ENCODE measurements at places on chromosomes 1 and 21.

DNA sequence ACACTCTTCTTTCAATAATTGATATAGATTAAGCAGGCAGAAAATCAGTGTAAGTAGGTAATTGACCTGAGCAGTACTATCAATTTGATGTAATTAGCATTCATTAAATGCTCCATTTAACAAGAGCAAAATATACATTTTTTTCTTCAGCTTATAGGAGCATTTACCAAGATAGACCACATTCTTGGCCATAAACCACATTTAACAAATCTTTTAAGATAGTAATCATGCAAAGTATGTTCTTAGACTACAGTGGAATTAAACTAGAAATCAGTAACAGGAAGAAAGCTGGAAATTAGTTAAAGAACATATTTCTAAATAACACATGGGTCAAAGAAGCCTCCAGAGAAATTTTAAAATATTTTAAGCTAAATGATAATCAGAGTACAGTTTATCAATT is 8.7 kb upstream of the PRKACB start:
- no peak for DNase-seq

- DNase-seq: no peak
Observed at GRCh38 chr1:113488576-113489177, 98.4 kb downstream of the MAGI3 start.

GRCh38 chr1:13699510-13699909 is 478 bp upstream of the PRDM2 start:
- no peak for DNase-seq

- no peak for DNase-seq
Observed at GRCh38 chr1:238546118-238546517, 655.4 kb upstream of the ZP4 start.

- no peak for DNase-seq
Observed at GRCh38 chr21:35861661-35862060, 198.7 kb downstream of the SETD4 start.

DNA sequence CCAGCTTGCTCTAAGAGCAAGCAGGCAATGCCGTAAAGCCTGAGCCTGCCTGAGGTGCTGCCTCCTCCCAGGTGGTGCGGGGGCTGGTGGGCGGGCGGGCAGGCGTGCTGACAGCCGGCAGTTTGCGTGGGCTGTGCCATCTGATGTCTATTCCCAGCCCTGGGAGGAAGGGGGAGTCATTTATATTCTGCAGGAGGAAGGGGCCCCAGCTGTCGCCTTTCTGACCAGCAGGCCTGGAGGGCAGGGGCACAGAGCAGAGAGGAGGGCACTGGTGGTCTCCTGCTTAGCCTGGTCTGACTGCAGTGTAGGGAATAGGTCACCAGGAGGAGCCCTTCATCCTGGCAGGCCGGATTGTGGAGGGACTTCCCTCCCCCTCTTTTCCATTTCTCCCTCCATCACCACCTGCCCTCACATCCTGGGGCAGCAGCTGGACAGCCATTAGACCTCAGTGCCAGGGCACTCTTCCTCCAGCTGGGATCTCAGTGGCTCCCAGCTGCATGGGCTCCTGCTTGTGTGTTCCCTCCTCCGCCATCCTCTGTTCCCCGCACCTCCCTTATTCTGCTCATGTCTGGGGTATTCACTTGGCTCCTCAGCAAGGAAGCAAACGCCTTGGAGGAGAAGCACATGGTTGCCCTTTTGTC is 4.4 kb downstream of the CYB561D1 start:
- DNase-seq: no peak

DNA sequence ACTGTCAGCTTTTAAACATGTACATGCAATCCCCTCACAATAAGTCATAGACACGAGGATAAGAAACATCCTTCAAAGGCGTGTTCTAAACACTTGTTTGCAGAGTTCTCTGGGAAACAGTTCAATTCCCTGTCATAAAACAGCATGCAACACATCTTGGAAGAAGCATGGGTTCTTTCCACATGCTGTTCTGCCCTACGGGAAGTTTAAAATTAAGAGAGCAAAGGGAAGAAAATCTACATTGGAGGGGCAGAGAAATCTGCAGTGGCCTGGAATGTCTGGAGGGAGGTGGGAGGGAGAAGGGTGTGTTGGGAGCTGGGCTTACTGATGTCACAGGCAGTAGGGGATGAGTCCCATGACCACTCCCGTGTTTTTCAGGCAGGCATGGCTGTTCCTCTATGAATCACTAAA is 98.3 kb upstream of the SLC2A1 start:
- DNase-seq: no peak

DNA sequence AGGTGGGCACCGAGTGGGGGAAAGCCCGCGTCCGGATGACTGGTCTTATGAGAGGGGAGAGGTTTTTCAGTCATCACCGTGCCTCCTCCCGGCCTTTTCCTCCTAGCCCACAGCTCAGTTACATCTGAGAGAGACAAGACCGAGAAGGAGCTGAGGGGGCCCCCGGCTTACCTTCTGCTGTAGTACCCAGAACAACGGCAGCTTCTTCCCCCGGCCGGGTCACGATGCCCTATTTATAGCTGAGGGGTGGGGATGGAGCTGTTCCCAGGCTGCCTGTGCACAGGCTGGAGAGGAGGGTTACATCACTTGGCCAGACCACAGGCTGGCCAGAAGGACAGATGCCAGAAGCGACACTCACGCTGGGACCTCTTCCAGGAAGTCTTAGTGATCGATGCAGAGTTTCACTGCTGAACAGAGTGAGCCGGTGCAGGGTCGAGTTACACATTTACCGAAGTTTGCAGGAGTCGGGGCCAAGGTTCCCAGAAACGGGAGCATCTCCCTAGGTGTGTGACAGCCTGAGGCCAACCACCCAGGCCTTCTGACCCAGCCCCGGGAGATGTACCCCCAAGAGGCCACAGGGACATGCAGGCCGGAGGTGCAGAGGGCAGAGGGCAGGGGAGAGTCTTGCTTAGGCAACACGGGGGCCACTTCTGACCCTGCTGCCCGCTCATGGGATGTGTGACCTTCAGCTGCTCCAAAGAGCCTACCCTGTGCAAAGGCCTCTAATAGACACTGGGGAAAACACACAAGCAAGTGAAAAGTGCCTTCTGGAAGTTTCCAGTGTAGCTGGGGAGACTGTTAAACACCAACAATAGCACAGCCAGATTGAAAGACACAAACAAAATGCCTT is at the start of gene AGT:
AGT (minus strand) TSS at position 208 of the 850 bp plus-strand sequence. CDS start 3,299 bp downstream, outside the sequence.
- DNase-seq: no peak

DNA sequence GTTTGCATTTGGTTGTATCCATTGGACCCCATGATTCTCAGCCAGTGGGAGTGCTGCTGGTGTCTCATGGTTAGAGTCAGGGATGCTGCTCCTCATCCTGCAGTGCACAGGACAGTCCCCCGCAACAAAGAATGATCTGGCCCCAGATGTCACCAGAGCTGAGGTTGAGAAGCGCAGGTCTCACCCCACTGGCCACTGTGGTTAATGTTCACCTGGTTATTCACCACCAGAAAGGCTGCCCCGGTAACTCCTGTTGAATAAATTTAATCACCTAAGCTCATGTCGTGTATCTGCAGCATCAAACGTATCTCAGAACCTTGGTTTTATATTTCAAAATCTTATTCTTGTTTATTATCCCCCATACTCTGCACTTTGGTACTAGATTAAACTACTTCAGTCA is 75.8 kb downstream of the ATP5PO start:
- no peak for DNase-seq

Data from NCI-H1436 treated with DMSO at 0.1 percent for 48 hours (cell line).